Activated naive CD8-positive, alpha-beta T cell treated with anti-CD3 and anti-CD28 coated beads, Interleukin-2, amount 50 U/mL, for 16 hours (primary cell): ENCODE measurements at places on chromosomes 7 and 10.

DNA sequence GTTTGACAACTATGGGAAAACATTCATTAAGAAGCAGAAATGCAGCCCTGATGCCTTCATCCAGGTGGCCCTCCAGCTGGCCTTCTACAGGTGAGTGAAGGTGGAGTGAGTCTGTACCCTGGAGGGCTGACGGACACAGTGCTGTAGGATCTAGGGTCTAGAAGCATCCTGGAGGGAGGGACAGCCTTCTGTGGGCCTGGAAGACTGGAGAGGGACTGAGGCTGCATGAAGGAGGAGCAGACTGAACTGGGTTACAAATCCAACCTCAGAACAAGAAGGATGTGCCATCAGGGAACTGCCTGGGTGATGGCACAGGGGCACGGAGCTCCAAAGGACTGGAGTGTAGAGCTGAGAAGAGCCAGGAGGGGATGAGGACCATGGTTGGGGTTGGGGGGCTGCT, 27.5 kb upstream of the C10orf53 start:
- DNase-seq: no peak

GRCh38 chr10:91593834-91594233, 39.0 kb downstream of the PPP1R3C start:
- no peak for DNase-seq

GRCh38 chr7:28458732-28459131, 46.4 kb downstream of the CREB5 start:
- DNase-seq: no peak

DNA sequence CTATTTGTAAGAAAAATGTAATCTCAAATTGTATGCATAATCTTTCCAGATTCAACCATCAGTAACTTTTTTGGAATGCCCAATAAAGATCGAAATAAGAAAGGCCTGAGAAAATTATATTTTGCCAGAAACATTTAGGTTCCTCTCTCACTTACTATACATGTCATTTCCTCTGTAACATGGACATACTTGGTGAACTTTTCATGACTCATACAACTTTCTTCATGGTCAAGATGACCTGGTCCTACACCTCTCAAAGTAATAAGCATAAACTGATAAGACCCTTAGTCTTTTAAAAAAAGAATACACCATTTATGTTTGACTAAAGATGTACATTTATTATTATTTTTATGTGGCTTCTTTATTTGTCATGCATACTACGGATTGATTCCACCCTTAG, 125.3 kb downstream of the REEP3 start:
- DNase-seq: no peak

DNA sequence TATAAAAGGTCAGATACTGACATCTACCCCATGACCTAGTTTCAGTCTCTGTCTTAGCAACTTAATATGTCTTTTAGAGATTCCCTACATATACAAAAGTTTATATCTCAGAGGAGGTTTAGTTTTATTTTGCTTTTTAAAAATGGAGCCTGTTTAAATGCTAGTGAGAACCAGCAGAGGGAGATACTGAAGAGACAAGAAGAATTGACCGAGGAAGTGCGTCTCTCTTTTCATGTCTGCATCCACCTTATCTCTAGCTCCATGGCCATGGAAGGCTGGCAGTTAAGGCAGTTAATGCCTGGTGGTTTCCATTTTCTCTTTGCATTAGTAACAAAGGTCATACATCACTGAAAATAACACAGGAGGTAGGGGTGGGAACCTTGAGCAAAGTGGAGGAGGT, 10.7 kb downstream of the SUV39H2 start:
- no peak for DNase-seq

DNA sequence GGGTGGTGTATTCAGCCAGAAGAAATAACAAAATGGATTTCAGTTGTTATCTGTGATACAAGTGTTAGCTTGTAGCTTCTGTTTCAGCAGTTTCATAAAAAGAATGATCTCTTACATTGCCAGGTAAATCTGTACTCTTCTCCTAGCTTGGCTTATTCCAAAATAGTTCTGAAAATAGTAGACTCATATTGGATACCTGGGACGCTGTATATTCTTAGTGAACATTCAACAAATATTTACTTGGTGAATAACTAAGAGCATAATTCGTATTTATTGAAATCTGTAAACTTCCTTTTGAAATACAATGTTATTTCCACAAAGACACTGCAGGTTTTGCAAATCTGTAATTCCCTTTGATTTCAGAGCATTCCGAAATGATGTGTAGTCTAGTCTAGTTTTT, 249.2 kb downstream of the ADK start:
- no peak for DNase-seq

DNA sequence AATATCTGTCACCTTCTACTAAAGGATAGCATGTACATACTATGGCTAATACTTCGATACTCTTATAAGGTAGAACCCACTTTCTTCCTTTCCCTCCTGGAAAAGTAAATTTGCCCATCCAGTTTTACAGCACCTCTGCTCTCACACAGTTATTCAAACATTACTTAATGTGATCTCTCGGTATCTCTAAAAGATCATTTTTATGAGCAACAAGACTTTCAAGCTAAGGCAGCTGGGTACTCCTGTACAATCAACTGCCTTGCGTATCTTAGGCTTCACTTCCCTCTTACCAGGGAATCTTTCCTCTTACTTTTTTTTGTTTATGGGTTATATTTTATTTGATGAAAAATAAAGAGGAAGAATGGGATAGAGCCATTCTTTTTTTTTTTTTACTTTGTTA, 26.5 kb upstream of the TLL2 start:
- no peak for DNase-seq

DNA sequence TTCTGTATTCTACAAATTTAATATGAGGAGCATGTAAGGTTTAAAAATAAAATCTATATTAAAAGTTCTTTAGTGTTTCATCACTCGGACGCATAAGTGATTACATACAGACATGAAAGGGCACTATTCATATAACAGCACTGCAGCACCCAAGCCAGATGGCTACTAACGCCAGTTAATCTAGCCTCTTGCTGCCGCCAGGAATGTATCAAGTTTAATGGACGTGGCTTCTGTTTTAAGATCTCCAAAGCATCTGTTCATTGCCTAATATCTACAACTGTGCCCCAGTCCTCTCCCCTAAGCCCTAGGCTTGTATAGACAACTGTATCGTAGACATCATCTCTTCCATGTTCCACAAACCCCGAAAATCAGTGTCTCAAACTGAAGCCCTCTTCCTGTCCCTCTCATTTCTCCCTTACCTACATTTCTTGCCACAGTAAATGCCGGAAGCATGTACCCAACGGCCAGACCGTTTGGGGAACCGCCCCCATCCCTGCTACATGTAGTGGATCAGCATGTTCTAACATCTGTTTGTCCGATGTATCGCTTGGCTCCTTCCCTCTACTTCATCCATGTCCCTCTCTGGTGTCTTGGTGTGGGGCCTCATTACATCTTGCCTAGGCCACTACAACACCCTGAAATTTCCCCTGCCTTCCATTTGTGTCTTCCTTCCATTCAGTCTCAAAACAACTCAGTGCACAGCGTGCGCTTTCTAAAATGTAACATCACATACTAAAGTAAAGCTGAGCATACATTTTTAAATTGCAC, 147.5 kb upstream of the RSU1 start:
- DNase-seq: no peak

GRCh38 chr7:139893999-139894398, 64.9 kb downstream of the TBXAS1 start:
- no peak for DNase-seq

DNA sequence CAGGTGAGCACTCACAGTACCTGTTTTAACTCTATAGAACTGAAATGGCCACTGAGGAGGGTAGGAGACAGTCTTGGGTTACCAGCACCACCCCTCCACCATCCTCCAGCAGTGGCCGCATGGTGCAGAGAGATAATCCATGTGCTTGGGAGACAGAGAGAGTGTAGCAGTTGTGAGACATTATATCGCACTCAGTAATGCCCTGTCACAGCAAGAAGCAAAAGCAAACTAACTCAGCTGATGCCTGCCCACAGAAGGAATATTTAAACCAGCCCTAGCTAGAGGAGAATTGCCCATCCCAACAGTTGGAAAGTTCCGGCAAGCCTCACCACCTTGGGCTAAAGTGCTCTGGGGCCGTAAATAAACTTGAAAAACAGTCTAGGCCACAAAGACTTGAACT, 58.8 kb upstream of the HBP1 start:
- DNase-seq: no peak

- DNase-seq: no peak
Measured at GRCh38 chr7:138083859-138084258, 7.6 kb downstream of the AKR1D1 start.

DNA sequence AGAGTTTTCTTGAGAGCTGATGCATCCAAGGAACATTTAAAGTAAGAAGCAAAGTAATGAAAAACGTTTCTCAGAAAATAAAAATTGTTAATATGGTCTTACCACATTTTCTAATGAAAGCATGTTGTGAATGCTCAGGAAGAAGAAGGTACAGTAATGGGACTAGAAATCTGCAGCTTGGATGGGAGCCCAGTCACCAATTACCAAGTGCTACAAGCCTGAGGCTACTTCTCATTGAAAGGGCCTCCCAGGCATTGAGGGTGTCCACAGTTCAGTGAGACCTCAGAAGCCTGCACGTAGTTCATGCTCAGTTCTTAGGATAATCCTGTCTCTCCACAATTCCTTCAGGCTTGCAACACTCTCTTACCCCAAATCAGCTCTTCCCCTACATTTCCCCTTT, 17.6 kb downstream of the PTN start:
- no peak for DNase-seq

- DNase-seq: no peak
Measured at GRCh38 chr7:30598121-30598876, 3.6 kb downstream of the GARS1 start.

DNA sequence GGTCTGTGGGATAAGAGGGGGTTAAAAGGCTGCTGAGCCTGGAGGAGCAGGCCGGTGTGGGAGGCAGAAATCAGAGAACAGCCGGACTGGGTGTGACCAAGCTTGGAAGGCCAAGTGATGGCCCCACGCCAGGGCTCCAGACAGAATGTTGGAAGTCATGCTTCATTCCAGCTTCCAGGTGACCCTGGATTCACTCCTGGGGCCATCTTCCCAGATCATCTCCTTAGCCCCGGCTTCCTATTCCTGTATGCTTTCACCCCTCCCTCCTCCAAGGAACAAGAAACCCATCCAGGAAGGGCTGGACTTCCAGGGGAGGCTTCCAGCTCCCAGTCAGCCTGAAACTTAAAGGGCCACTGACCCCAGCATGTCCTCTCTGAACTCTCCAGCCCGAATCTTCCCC, 1.0 kb downstream of the INMT start:
- no peak for DNase-seq
